ENCODE measurements at places on chromosomes 11 and 22.

DNA sequence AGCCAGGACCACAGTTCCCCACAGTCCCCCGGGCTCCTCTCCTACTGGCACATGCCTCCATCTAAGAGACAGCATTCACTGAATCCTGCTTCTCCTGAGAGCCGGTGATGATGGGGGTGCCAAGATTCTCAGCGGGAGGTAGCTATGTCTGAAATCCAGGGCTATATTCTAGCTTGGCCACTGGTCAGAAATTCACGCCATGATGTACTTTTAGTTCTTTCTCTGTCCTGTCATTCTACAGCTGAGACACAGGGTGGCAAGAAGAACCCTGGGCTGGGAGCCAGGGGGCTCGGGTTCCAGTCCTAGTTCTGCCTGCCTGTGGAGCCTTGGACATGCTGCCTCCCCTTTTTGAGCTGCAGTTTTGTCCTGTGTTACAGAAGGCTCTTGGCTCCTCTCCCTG is 59.2 kb upstream of the PHOX2A start:
- no peak for DNase-seq

GRCh38 chr11:76062733-76063132 is 143.6 kb downstream of the WNT11 start:
- DNase-seq, result no peak

GRCh38 chr11:9862981-9863380 is 199.1 kb downstream of the SWAP70 start:
- no peak for DNase-seq

- DNase-seq, result no peak
These were observed 112.3 kb downstream of the DSCAML1 start for GRCh38 chr11:117684731-117685130.

DNA sequence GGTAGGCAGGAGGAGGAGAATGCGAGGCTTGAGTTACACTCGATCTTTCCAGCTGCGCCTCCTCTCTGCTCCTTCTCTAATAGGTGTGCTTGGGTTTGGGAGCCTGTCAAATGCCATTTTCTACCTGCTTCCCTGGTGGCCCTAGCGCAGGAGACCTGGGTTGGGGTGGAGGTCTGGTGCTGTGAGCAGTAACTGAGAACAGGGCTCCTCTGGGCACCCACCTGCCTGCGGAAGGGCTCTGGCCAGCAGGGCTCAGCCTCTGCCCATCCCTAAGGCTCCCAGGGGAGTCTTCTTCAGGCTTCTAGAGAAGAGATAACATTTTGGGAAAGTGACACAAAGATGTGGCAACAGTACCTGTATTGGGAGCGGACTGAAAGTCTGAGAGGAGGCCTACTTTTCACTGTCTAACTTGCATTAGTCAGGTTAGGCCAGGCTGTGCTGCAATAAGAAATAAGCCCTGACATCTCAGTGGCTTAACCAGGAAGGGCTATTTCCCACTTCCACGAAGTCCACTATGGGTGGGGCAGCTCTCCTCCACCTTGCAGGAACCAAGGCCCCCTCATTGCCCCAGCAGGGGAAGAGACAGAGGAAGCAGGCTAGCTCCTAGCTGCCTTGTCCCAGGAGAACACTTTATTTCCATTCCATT is 7.7 kb upstream of the LTO1 start:
- no peak for DNase-seq

DNA sequence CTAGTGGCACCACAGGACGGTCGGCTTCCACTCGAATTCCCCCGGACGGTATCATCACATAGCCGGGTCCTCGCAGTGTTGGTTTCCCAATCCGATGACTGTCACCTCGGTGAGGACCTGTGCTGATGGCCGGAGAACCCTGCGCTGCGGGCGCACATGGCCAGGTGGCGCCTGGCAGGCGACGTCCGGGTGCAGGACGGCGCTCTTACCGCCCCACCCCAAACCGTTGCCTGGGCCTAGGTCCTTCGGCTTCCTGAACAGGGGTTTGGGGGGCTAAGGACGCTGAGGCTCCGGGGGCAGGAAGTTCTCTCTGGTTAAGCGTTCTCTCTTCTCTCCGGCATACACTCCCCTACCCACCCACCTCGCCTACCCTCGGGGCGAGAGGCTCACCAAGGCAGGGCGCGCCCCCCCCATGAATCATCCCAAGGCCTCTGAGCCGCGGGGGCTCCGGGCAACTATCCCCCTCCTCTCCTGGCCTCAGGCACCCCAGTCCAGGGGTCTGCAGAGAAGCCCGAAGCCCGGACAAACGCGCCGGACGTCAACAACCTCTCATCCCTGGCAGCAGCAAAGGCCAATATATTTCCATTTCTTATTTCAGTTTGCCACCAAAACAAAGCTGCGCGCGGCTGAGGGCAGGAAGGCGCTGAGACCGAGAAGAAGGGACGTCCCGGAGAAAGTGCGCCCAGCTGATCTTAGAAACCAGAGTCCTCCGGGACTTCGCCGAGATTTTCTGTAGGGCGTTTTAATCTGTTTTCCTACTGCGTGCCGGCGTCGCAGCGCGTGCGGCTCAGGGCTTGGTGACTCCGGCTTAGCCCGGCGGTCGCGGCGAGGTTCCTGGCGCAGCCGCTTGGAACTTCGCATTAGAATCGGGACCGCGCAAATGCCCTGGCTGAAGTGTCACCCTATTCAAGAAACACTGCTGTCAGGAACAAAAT is 5.6 kb downstream of the ALX4 start:
- DNase-seq, result no peak

DNA sequence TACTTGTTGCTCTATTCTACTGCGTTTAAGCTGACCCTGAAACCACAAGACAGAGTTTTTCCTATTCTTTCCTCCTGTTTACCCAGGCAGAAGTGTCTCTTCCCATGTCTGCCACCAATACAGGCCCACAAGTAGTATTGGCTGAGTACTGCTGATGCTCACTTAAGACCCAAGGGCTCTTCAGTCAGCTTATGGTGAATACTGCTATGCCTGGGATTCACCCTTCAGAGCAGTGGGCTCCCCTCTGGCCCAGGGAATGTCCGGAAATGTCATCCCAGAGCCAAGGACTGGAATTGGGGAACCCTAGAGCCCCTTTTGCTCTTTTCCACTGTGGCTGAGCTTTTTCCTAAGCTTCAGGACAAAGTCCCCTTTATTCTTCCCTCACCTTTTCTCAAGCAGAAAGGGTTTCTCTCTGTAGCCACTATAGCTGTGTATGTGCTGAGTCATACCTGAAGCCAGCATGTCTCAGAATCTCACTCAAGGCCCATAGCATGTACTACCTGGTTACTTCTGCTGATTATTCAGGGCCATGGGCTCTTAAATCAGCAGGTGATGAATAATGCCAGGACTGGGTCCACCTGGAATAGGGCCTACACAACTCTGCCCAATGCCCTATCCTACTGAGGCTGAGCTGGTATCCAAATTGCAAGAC is 745.8 kb upstream of the ANO5 start:
- no peak for DNase-seq
